Kidney (tissue), 22 donors: ENCODE measurements at places on chromosomes 3 and 15. TPM values are rescaled to one million over a fixed set of nuclear protein-coding genes. Genes with fewer than 3 reads are reported as not detected.

Gene NTRK3
- total RNA-seq: 25.5 TPM

Gene GOLGA6A
- 0.06 TPM for total RNA-seq

Gene COL6A5
- 0.41 TPM for total RNA-seq

Gene IGSF10
- total RNA-seq: 0.63 TPM

Gene GOLGA8T
- total RNA-seq: not detected

Gene CHMP2B
- total RNA-seq: 37.8 TPM

Gene SERINC4
- 0.13 TPM for total RNA-seq

Gene FAM81A
- total RNA-seq: 10.4 TPM

Gene THRB
- total RNA-seq: 17.2 TPM

Gene MKRN3
- not detected for total RNA-seq

Gene TM6SF1
- total RNA-seq: 10.4 TPM

Gene HDAC11
- total RNA-seq: 28.3 TPM

Gene UBA3
- 63.1 TPM for total RNA-seq

Gene RHCG
- total RNA-seq: 1.5 TPM

Gene PPM1L
- 13.8 TPM for total RNA-seq

Gene IGDCC3
- 0.22 TPM for total RNA-seq

Gene PYDC2
- not detected for total RNA-seq

Gene CLEC3B
- total RNA-seq: 45.3 TPM

Gene C15orf40
- total RNA-seq: 20.5 TPM

Gene RFC4
- 8.9 TPM for total RNA-seq

Gene TIMP4
- total RNA-seq: 7.6 TPM

Gene ENTPD3
- 1.1 TPM for total RNA-seq

Gene KNL1
- 1.1 TPM for total RNA-seq

Gene TJP1
- 121 TPM for total RNA-seq

Gene ALDH1A2
- 113 TPM for total RNA-seq

Gene LDHAL6B
- not detected for total RNA-seq

Gene RLBP1
- total RNA-seq: not detected

Gene LRRC49
- total RNA-seq: 14.2 TPM

Gene UPK1B
- 12.4 TPM for total RNA-seq

Gene CPN2
- 0.72 TPM for total RNA-seq

Gene SEC61A1
- total RNA-seq: 177 TPM

Gene TRPM1
- not detected for total RNA-seq

Gene APBA2
- total RNA-seq: 6.1 TPM

Gene VPS8
- total RNA-seq: 55.0 TPM

Gene RBPMS2
- total RNA-seq: 8.2 TPM

Gene LRRC34
- total RNA-seq: 4.0 TPM
